ENCODE measurements at places on chromosomes 4 and X.

DNA sequence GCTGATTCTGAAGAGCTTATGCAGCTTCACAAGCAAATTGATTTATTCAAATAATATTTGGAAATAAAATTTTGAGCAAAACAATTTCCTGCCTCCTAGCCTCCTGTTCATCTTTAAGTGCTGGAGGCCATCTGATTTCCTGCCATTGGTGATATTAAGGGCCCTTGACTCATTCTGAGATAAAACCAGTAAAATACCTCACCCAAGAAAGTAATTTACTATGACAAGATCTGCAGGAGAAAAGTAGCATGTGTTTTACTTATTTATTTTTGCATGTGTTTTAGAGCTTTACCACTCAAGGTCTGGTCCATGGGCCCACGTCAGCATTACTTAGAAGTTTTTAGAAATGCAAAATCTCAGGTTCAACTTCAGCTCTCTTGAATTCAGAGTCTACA, 67.7 kb downstream of the DCLK2 start:
- no peak overlapping the region for H3K27ac ChIP-seq
- no peak for DNase-seq
- no peaks in the 10 kb centered on the region for H3K27me3 ChIP-seq
- H3K4me3 ChIP-seq = no peak overlapping the region
- no peaks in the 10 kb centered on the region for H3K36me3 ChIP-seq

- no peak overlapping the region for H3K4me3 ChIP-seq
- H3K27ac ChIP-seq = no peak overlapping the region
- no peaks in the 10 kb centered on the region for H3K36me3 ChIP-seq
These were observed 85.0 kb upstream of the ZNF81 start for GRCh38 chrX:47751670-47752069.

DNA sequence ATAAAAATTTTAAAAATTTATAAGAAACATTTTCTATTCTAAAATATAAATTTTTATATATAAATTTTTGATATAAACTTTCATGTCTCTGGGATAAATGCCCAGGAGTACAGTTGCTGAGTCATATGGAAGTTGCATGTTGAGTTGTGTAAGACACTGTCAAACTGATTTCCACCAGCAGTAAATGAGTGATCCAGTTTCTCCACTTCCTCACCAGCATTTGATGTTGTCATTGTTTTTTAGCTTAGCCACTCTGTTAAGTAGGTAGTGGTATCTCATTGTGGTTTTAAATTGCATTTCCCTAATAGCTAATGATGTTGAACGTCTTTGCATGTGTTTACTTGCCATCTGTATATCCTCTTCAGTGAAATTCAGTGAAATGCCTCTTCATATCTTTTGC, 66.5 kb downstream of the MAMLD1 start:
- no peak overlapping the region for H3K4me3 ChIP-seq
- no peak for DNase-seq
- no peaks in the 10 kb centered on the region for H3K36me3 ChIP-seq
- no peak overlapping the region for H3K27ac ChIP-seq
- no peaks in the 10 kb centered on the region for H3K4me1 ChIP-seq

DNA sequence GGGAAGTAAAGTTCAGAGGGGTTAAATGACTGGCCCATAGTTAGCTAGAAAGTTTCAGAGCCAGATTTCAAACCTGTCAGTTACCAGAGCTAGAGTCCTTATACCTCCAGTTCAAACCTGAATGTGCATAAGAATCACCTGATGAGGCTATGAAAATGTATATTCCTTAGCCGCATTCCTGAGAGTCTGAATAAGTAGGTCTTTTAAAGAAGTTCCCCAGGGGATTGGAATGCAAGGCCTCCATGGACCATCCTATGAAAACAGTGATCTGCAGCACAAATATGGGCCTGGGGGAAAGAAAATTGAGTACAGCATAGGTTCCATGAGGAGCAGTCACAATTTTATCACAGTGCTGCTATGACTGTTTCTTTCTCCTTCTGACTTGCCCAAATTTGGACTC, 263.9 kb upstream of the CXorf66 start:
- no peaks in the 10 kb centered on the region for H3K4me1 ChIP-seq
- no peak overlapping the region for H3K27ac ChIP-seq
- no peak for DNase-seq
- H3K27me3 ChIP-seq = no peaks in the 10 kb centered on the region

DNA sequence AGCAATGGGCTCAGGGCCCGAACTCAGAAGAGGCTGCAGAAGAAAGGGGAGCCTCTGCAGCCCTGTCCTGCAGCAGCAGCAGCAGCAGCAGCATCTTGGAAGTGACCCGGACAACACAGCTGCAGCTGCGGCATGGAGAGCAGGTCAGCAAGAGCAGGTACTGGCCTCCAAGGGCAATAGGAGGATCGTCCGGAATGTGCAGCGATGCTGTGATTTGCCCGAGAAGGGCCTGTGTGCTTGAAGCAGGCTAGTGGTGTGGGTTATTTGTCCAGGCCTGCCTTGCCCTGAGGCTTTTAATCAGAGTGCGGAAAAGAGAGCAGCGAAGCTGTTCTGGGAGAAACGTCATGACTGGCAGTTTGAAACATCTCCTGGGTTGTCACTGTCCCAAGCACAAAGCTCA, 126.0 kb downstream of the F11 start:
- H3K4me1 ChIP-seq = no peaks in the 10 kb centered on the region
- DNase-seq = no peak
- H3K27me3 ChIP-seq = no peaks in the 10 kb centered on the region
- H3K27ac ChIP-seq = no peak overlapping the region
- no peak overlapping the region for H3K4me3 ChIP-seq
- no peaks in the 10 kb centered on the region for H3K36me3 ChIP-seq

DNA sequence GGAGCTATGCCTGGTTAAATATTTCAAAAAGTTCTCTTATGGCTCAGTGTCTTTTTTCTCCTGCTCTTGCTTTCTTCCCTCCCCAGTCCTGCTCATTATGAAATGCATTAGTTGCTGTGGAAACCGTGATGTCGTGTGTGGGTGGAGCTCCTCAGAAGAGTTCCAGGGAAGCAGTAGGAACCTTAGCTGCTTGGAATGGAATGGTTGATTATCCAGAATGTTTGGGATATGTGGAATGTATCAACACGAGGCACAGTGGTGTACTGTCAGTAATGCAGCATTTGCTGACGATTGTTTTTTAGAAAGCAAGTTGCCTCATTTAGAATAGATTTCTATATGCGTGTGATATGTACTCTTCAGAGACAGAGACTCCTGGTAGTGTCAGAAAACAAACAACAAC, 333.2 kb downstream of the ARHGAP10 start:
- H3K36me3 ChIP-seq = peaks cover 6% of the 10 kb centered on the region
- DNase-seq = no peak
- H3K4me1 ChIP-seq = peaks cover 14% of the 10 kb centered on the region
- H3K27ac ChIP-seq = no peak overlapping the region

DNA sequence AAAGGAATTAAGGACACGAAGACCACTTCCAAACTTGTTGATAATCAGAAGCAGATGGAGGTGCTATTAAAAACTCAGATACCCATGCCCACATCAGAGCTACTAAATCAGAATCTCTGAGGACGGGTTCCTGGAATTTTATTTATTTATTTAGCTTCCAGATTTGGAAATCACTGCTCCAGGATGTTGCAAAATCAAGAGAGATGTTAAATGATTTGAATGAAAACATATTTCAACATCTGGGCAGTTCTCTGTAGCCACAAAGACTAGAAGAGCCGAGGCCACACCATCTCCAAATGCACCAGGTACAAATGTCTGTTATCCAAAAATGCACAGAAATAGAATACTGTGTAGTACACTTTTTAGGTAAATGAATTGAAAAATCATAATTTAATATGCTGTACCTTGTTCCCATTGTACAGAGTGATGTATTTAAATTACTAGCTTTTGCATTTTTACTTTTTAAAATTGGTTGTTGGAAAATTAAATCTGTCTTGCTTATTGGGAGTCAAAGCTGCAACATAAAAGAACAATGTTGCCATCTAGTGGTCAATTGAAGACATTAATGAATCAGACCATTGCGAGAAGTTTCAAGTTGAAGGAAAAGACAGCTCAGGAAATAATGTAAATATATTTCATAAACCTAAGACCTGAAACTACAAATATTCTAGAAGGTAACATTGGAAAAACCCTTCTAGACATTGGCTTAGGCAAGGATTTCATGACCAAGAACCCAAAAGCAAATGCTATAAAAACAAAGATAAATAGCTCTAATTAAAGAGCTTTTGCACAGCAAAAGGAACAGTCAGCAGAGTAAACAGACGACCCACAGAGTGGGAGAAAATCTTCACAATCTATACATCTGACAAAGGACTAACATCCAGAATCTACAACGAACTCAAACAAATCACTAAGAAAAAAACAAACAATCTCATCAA, 151.3 kb upstream of the TTC29 start:
- no peaks in the 10 kb centered on the region for H3K4me1 ChIP-seq
- no peak overlapping the region for H3K27ac ChIP-seq
- DNase-seq = no peak
- H3K27me3 ChIP-seq = no peaks in the 10 kb centered on the region
- H3K36me3 ChIP-seq = no peaks in the 10 kb centered on the region
- H3K4me3 ChIP-seq = no peak overlapping the region

DNA sequence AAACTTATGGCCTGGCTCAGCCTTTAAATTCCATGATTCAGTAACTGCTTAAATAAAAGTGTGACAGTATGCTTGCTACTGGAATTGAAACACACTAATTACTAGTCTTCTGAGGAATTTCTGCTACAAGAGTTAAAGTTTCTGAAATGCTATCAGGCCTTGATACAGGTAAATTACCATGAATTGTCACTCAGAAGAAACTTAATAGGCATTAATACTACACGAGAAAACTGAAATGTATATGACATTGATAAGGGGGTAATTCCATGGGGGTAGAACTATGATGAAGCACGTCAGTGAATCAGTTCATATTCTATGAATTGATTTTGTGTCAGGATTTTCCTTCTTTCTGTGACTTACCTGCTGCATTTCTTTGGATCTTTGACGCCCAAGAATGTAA, 3.0 kb upstream of the NPY1R start:
- no peak overlapping the region for H3K4me3 ChIP-seq
- DNase-seq = no peak
- H3K27me3 ChIP-seq = peaks cover 17% of the 10 kb centered on the region
- no peak overlapping the region for H3K27ac ChIP-seq
- H3K4me1 ChIP-seq = peaks cover 13% of the 10 kb centered on the region
- H3K36me3 ChIP-seq = no peaks in the 10 kb centered on the region

DNA sequence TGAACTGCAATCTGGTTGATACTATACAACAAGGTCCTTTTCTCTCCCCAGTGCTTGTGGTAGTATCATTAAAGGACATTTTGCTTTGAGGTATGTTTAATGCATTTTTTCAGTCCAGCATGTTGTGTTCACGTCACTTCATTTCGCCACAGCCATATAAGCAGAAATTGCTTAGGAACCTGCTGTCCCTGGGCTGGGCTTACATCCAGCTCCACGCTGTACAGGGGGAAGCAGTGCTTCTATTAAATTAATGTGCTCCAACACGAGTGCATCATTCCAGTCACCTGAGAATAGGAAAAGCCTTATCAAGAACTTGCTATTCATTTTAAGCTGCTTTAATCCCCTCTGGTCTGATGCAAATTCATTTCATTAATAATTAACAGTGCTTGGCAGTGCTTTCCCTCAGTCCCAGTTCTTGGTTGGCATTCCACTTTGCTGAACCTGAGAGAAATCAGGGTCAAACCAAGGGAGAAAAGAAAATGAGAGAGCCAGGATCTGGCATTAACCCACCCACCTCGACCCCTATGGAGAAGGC, 47.4 kb upstream of the PTCHD1 start:
- no peak for DNase-seq
- no peaks in the 10 kb centered on the region for H3K27me3 ChIP-seq
- no peak overlapping the region for H3K27ac ChIP-seq
- no peaks in the 10 kb centered on the region for H3K36me3 ChIP-seq
- H3K4me1 ChIP-seq = no peaks in the 10 kb centered on the region

All from T-cell (primary cell).